ENCODE measurements at places on chromosomes 1 and 21.

DNA sequence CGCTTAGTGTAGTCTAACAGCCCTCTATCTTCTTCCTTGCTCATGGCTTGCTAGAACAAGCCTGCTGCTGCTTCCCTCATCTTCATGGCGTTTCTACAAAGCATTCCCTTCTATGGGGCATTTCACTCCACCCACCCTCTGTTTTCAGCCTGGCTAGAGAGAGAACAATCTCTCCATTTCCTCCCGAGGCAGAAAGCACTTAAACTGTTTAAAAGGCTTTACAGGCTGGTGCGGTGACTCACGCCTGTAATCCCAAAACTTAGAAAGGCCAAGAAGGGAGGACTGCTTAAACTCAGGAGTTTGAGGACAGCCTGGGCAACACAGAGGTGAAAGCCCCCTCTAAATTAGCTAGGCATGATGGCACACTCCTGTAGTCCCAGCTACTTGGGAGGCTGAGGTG lies 17.8 kb downstream of the ORC1 start:
- no peak for DNase-seq

- no peak for DNase-seq
Observed at GRCh38 chr1:238001818-238002217, 111.1 kb upstream of the ZP4 start.

DNA sequence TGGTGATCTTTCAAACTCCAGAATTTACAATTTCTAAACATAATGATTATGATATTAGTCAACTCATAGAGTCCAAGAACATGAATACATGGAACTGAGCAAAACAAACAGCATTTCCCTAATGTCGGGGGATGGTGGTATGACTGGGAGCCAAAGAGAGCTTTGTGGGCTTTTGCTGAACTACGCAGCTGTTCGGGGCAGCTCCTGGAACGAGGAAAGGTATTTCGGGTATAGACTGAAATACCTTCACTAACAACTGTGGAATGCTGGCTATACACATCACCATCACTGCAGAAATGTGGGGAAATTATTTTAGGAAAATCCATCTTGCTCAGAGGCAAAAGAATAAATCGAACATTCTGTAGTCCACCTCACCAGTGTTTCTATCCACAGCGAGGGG lies 30.2 kb upstream of the VPS26C start:
- DNase-seq = no peak

- DNase-seq = no peak
Observed at GRCh38 chr1:164767752-164768402, 208.9 kb downstream of the PBX1 start.

DNA sequence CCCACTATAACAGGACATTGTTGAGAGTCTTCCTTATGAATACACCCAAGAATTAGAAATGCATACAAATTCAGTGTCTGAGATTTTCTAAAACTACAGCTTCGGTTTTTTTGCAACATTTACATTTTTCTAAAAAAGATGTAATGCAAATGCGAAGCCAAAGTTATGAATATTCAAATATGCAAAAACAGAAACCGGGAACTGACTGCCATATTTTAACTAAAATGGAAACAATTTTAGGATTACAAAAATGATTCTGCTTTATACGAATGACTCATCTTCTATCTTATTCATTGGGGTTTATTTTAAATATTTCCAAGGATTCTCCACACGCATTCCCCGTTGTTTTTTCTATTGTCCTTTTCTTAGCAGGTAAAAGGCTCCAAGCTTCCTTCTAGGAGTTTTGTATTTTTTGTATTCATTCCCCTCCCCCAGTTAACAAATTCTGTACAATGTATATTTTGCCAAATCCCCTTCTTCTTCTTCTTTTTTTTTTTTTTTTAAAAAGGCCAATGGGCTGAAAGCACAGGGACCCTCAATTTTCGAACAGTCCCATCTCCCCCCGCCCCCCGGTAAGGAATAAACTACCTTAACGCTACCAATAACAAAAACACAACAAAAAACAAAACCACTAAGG lies 1.0 kb downstream of the ARPC5 start:
- no peak for DNase-seq

GRCh38 chr1:162275622-162276175 lies 101.0 kb downstream of the SPATA46 start:
- no peak for DNase-seq

DNA sequence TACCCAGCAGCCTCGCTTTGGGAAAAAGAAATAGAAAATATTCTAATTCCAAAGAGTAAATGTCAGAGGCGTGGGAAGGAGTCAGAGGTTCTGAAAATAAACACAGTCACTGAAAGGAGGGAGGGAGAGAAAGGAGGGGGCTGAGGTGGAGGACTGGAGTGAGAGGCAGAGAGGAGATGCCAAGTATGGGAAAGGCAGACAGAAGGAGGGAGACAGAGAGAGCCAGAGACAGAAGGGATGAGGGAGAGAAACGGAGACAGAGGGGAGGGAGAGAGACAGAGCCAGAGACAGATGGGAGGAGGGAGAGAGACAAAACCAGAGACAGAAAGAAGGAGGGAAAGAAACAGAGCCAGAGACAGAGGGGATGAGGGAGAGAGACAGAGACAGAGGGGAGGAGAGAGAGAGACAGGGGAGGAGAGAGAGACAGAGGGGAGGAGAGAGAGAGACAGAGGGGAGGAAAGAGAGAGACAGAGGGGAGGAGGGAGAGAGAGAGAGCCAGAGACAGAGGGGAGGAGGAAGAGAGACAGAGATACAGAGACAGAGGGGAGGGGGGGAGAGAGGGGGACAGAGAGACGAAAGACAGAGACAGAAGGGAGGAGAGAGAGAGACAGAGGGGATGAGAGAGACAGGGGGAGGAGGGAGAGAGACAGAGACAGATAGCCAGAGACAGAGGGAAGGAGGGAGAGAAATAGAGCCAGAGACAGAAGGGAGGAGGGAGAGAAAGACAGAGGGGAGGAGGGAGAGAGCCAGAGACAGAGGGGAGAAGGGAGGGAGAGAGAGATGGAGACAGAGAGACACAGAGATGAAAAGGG lies 525.5 kb downstream of the MATN1 start:
- DNase-seq = no peak

DNA sequence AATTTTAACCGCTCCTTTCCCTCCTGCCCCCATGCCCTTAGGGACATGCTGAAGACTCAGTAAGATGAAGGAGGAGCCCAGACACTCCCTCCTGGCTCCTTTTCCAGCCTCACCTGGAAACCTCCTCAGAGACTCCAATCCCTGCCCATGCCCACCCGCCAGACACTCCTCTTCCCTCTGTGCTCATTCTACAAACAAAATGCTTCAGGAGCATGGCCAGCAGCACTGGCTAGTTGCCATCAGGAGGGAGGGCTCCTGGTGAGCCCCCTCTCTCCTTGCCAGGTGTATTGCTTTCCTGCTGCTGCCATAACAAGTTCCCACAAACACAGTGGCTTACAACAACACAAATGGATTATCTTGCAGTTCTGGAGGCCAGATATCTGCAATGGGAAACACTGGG lies 126.1 kb downstream of the PSMG1 start:
- DNase-seq = no peak
